Thymus (tissue), 14 donors: ENCODE measurements at places on chromosomes 1 and 21. TPM values are rescaled to one million over a fixed set of nuclear protein-coding genes. Genes with fewer than 3 reads are reported as not detected.

Gene DMRTA2
- total RNA-seq, result 0.14 TPM

Gene ARHGEF11
- 4.5 TPM for total RNA-seq

Gene SLC45A3
- total RNA-seq, result 0.94 TPM

Gene FCER1A
- total RNA-seq, result 1.0 TPM

Gene GBP6
- 0.61 TPM for total RNA-seq

Gene KIF26B
- total RNA-seq, result 1.6 TPM

Gene PRR9
- total RNA-seq, result 0.33 TPM
